ENCODE measurements at places on chromosomes 7 and 10.

DNA sequence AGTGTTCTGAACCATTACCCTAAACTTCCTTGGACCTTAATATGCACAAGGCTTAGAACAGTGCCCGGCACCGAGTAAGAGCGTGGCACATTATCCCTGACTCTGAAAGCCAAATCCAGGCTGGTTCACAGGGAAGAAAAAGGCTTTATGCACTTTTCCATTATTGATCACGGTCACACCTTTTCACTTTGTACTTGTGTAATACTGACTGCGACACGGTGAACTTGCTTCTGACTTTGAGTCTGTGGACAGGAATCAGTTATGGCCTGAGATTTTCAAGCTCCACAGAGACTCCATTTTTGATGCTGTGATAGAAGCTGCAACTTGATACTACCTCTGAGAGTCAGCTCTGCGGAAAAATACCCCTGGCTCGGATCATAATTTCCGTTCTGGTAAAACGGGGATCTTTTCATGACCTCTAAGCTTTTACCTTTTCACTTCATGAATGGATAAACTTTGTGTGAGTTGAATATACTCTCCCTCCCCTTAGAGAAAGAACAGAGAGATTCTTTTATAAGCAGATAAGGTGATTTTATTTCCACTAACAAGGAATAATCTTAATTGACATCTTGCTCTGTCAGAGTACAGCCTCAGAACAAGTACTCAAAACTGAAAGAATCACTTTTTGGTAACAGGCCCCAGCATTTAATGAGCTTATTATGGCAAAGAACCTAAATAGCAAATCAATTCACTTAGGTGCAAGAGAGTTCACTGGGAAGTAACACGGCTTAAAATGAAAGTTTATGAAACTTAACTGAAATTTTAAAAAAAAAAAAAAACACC lies 88.8 kb downstream of the ELMO1 start:
- no peak for DNase-seq

- no peak for DNase-seq
Measured at GRCh38 chr10:6928586-6928985, 348.5 kb upstream of the PRKCQ start.

GRCh38 chr7:83798489-83798888 lies 149.6 kb upstream of the SEMA3E start:
- DNase-seq = no peak

DNA sequence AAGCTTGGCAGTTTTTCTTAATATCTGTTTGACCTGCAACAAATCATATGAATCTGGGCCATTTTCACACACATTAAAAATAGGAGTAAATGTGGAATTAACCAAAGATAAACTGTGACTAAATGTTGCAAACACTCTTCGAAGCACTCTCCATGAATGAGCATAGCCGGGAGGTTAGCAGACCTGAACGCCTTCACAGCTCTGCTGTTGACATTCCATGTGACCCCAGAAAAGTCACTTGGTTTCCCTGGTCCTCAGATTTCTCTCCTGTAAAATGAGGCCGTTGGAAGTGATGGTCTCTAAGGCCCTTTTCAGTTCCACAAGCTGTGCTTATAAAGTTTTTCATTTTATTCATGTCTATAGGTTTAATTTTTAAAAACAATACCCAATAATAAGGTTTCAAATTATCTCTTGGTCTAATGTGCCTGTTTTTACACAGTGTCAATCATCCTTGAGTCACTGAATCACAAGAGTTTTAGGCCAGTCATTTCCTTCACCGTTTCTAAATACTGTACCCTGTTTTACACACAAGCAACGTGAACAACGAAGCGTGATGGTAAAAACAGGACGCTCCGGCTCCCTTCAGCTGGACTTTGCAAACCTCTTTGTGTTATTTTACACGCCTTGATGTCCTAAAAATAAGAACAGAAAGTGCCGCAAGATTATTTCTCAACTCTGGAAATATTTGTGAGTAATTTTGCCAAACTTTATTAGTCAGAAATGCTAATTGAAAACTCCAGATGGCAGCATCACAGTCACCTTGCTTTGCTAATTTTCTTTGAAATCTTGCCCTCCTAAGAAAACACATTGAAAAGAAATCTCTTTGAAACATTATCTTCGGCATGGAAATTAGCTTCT lies 38.6 kb upstream of the MET start:
- DNase-seq = no peak

GRCh38 chr10:71685554-71686232 lies 33.9 kb downstream of the C10orf105 start:
- DNase-seq = no peak

- DNase-seq = no peak
Measured at GRCh38 chr10:45403151-45403550, 29.1 kb downstream of the ALOX5 start.

DNA sequence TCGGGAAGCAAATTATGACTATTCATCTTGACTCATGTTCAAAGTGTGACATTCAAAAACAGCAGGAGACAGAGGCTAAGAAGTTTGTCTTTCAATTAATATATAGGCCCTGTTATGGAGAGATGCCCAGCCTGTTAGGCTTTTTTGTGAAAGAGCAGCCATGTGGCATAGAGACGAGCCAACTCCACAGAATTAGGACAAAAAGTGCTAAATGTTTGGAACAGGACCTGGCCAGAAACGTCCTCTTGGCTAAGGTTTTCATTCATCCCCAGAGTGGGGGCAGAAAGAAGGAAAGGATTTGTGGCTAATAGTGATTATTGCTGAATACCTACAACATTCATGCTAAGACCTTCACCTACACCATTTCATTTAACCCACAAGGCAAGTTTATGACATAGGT lies 324.7 kb upstream of the NPVF start:
- DNase-seq = no peak

Data from T-helper 22 cell (primary cell).